Activated CD4-positive, CD25-positive, alpha-beta regulatory T cell treated with anti-CD3 and anti-CD28 coated beads, Interleukin-2, amount 50 U/mL, for 24 hours (primary cell): ENCODE measurements at places on chromosomes 12 and 14.
A peak's percentile ranks its signal among the peaks of the same experiment; 100 is the strongest.

GRCh38 chr12:5051913-5052312, 8.2 kb downstream of the KCNA5 start:
- no peak for ATAC-seq

- ATAC-seq, result no peak
Observed at GRCh38 chr12:84910549-84911241, 1.9 kb downstream of the SLC6A15 start.

DNA sequence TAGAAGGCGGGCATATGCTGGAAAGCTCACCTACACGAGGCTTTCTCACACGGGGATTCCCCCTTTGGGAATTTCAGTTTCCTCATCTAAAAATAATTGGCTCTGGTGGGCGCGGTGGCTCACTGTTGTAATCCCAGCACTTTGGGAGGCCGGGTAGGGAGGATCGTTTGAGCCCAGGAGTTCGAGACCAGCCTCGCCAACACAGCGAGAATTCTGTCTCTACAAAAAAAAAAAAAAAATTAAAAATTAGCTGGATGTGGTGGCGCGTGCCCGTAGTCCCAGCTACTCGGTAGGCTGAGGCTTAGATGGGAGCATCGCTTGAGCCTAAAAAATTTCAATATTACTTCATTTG, 400 bp upstream of the NDUFA12 start:
- no peak for ATAC-seq

DNA sequence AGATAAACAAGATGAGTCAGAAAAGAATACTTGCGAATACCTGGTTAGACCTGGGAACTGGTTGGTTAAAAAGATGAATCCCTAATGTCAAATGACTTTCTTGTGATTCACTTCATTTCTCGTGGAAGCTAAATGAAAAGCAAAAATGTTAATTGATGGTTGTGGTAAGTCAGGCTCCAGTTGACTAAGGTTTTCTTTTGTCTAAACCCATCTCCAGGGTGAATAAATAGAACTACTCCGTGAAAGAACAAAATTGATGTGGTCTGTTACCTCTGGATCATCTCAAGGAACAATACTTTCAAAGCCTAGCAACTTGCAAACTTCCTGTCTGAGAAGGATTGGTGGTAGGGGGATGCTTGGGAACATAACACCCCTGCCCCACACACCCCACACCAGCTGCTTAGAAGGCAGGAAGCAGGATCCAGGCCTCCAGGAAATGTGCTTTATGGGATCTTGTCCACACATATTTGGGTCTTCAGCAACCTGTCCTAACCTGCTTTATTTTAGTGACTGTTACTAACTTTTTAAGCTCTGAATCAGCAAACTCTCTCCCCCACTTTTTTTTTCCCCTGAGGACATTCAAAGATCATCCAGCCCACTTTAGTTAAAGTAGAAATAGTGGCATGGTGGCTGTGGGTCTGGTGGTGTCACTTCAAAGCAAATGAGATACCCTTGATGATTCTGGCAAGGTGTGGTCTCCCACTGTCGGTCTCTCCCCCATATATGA, 60.4 kb upstream of the PTHLH start:
- no peak for ATAC-seq

GRCh38 chr14:78405079-78405856, 235.1 kb downstream of the NRXN3 start:
- ATAC-seq, result no peak

- ATAC-seq, result peak; percentile 77
Observed at GRCh38 chr12:46377678-46378077, 5.1 kb upstream of the SLC38A2 start.

DNA sequence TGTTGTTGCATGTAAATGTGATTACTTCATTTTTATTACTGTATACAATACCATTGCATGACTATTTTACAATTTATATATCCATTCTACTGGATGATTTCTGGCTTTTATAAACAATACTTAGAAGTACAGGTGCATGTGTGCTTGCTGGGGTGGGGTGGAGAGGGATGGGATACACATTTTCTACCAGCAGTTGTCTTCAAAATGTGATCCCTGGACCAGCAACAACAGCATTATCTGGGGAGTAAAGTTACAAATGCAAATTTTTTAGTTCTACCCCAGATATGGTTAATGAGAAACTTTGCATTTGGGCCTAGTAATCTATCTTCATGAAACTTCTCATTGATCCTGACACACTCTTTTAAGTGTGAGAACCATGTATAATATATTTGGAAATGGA, 905.4 kb upstream of the ATXN7L3B start:
- no peak for ATAC-seq

DNA sequence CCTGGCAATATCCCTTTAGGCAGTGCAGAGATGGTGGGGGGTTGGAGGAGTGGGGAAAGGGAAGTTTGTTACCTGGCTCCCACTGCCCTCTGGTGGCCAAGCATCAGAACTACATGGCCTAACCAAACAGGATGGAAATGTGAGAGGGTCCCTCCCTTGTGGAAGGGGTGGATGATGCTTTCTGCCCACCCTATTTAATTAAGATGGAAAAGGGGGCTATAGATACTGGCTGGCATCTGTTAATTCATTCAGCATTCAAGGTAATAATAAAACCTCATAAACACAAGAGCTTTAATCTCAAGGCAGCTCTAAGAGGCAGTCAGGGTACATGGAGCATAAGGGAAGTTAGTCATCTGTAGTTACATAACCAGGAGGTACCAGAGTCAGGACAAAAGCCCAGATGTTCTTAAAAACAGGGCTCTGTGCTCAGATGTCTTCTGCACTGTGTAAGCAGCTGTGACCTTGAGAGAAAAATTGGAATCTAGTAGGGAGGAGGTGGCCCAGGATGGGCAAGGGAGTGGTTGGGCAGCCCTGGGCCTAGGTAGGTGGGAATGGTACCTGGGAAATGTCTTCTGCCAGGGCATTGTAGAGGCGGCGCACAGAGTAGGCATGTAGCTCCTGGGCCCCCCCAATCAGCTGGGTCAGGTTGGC, 4.6 kb downstream of the AP1G2 start:
- no peak for ATAC-seq

- no peak for ATAC-seq
Observed at GRCh38 chr14:94395888-94396574, 7.6 kb upstream of the SERPINA1 start.

DNA sequence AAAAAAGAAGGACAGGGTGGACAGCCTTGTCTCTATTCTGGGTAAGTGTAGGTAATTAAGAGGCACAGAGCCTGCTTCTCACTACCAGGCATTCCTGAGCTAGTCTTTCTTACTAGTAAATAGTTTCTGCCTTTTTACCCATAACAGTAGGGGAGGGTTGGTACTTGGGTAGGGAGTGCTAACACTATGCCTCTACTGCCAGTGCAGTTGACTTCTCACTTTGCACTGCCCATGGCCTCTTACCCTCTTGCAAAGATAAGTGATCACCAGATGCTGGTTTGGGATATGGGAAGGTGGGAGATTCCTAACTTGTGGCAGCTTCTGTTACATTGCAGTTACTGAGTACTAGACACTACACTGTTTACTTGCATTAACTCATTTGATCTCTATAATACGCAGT, 11.6 kb downstream of the AHSA1 start:
- no peak for ATAC-seq

DNA sequence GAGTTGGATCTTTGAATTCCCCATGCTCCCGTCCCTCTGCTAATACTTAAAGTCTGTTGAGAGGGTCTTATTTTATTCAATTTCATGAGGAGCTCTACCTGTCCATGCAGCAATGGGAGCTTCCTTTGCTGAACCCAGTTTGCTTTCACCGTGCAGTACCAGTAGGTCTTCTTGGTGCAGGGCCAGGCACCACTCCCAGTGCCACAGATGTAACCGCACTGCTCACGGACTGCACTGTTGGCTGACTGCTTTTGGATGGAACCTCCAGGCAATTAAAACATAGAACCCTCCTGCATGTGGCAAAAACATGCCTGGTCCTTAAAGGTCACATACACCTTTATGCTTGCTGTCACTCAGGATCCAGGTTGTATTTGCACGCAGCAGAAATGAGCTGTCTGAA, 9.3 kb upstream of the CABP1 start:
- no peak for ATAC-seq

DNA sequence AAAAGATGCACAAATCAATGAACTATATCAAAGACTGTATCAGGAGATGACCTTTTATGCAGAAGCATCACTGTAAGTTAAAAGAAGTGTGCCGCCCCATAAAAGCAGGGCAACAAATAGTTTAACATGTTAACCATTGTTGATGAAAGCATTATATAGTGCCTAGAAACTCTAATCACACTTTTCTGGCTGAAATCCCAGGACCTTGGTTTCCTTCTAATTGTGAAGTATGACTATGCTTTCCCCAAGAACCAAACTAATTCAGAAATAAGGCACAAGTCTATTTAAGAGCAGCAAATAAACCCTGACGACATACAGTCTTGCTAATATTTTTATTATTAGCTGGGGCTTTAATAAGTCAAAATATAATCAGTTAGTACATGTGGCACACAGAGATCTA, 21.7 kb downstream of the RACGAP1 start:
- ATAC-seq, result no peak

DNA sequence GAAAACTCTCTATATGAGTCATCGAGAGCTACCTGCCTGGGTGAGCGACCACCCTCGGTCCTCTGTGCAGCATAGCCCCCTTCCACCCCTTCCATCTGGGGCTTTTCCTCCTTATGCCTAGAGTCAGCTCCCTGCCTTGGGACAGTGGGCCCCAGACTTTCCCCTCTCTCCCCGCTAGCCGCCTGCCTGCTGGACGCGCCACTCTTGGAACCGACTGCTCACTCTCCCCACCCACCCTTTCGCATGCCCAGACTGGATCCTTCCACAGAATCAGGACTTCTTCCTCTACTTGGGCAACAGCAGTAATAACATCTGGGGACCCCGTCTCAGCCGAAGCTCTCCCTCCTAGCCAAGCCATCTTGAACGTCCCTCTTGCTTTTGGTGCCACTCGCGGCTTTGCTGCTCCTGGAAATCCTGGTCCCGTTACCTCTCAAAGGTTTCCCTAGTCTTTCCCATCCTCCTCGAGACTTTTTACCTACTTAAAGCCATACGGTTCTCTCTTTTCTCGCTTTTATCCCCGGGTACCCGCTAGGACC, 671 bp downstream of the ESYT1 start:
- no peak for ATAC-seq

- ATAC-seq, result no peak
Observed at GRCh38 chr12:67939611-67940010, 49.6 kb upstream of the IFNG-AS1 start.

DNA sequence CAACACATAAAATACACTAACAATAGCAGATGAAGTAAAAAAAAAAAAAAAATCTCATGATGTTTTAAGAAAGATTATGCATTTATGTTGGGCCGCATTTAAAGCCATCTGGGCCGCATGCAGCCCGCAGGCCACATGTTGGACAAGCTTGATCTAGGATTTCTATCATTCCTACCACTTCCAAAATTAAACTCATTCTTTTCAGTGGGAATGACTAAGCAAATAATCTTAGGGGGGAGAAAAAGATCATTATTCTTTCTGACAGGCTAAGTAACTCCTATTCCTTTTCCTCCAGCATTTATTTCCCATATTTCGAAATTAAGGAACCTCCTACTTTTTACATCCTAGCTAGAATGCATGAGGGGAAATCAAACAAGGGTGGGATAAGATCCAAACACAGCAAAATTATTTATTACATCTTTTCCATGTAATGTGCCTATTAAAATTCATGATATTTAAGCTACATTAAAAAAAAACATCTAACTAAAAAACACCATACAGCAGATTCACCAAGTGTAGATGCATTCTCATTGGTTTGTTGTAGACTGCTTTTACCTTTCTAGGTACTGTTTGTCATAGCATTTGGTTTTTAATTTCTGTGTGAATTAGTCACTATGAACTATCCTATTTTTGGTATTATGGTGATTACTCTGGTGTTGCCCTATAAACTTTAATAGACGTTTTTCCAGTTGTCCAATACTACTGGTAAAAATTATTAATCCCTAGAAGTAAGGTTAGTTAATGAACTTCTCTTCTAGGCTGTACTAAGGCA, 76.1 kb downstream of the RASSF8 start:
- no peak for ATAC-seq

DNA sequence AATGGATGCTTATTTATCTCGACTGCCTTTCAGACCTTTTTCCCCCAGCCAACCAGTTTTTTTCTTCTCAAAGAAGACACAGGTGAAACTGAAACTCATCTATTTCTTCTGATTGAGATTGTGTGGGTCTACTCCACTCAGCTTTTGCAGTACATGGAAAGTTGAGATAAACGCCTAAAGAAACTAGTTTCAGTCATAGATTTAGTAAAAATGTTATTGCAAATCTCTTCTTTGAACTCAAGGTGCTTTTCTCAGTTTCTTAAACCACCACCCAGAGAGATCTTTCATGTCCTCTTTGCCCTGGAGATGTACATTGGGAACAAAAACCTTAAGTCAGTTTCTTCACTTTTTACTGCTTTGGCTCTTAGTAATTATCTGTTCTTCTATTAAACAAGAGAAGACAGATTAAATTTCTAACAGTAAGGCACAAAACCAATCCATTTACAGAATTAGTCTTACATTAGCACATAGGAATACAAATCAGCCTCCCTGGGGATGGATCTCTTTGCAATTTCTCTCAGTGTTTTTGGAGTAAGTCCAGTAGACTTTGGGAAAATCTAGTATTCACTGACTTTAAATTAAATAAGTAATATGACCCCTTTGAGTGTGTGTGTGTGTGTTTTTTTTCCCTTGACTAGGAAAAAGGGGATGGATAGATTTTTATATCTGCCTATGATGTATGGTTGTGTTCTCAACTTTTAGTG, 11.6 kb downstream of the FBXW8 start:
- peak; percentile 42 for ATAC-seq

DNA sequence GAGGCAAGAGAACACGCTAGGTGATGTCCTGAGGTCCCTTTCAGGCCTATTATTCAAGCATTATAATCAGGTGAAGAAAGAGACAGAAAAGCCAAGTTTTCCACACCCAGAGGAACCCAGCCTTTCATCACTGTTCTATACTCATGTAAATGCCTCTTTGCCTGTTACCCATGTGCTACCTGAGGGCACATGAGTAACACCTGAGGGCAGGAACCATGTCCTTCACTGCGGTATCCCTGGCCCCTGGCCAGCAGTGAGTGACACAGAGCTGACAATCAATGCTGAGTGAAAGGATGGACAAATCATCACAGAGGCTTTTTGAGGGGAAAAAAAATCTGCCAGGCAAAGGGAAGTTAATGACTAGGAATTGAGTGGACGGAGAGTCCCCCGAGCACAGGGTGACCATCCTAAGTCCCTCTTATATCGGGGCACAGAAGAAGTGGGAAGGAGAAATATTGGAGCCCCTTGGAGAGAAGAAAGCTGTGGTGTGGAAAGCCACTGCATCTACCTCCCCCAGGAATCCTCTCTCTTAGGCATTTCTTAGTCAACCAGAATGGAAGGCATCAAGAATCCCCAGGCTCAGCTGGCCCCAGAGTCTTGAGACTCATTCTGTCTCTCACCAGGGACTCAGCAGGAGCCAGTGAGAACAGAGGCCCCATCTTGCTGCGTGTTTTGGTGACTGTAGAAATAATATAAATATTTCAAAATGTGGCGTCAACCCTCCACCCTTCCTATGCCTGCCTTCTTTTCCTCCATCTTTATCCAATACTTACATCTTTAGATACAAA, 212.9 kb downstream of the DPF3 start:
- no peak for ATAC-seq

GRCh38 chr14:50031602-50032313, 84.6 kb downstream of the VCPKMT start:
- ATAC-seq, result no peak

- ATAC-seq, result no peak
Observed at GRCh38 chr14:106493962-106494823, 967.8 kb downstream of the TMEM121 start.

- ATAC-seq, result no peak
Observed at GRCh38 chr12:72872996-72873395, 600.8 kb downstream of the TRHDE start.
